ENCODE measurements at places on chromosomes 7 and 10.
A peak's percentile ranks its signal among the peaks of the same experiment; 100 is the strongest.

DNA sequence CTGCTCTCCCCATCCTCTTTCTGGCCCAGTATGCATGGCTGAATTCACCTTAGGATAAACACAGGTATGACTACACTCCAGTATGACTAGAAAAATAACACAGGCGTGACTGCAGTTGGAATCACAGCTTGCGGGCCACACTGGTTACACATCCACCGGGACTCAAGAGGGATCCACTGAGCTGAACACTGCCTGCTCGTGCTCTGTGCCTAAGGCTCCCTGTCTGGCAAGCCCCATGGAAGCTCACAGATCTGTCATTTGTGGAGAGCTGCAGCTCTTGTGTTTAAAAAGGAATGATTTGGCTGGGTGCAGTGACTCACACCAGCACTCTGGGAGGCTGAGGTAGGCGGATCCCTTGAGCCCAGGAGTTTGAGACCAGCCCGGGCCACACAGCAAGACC lies 26.8 kb downstream of the VOPP1 start:
- peak; percentile 66 for DNase-seq

DNA sequence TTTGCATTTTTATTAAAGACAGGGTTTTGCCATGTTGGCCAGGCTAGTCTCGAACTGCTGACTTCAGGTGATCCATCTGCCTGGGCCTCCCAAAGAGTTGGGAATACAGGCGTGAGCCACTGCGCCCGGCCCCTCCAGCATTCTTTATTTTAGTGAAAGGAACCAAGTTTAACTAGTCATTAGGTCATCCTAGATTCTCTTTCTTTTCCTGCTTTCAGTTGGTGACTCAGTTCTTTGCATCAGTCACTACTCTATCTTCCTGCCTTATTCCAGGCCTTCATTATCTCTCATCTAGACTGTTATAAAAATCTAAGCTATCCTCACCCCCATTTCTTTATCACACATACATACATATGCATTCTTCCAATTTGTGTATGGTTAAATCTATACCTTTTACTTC lies 63.7 kb downstream of the PRSS58 start:
- DNase-seq = peak; percentile 41

- DNase-seq = no peak
Measured at GRCh38 chr10:72682638-72683037, 9.3 kb upstream of the MCU start.

DNA sequence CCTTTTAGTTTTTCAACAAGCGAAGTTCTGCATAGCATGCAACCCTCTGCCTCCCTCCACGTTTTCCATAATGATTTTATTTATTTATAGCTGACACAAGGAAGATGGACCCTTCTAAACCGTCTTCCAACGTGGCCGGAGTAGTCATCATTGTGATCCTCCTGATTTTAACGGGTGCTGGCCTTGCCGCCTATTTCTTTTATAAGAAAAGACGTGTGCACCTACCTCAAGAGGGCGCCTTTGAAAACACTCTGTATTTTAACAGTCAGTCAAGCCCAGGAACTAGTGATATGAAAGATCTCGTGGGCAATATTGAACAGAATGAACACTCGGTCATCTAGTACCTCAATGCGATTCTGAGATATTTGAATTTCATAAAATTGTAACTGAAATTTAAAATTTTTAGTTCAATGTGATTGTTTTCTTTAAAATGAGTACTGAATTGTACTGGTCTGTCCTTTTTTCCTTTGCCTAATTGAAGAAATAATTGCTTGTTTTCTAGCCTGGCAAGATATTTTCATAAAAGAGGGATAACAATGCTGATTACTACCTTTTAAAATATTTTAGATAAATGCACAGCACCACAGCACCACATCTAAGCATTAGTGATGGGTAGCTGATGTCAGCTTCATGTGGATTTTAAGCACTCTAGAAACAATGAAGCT lies 41.5 kb upstream of the SLC39A12 start:
- DNase-seq = peak; percentile 22

- DNase-seq = peak; percentile 79
Measured at GRCh38 chr7:25926009-25926408, 226.0 kb upstream of the NFE2L3 start.

- no peak for DNase-seq
Measured at GRCh38 chr7:90551036-90551435, 45.1 kb upstream of the CDK14 start.

DNA sequence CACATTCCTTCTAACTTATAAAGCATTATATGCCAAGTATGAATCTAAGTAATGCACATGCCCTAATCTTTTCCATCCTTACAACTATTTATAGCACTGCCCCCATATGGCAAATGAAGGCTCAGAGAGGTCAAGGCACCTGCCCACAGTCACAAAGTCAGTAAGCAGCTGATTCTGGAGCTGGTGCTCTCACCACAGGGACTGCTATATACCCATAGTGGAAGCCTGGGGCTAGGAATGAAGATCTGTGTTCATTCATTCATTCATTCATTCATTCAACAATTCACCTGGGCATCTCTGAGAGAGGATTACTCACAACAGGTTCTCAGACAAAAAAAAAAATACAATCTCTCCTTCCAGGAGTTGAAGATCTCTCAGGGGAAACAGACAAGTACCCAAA lies 213.4 kb downstream of the KCNMA1 start:
- no peak for DNase-seq

DNA sequence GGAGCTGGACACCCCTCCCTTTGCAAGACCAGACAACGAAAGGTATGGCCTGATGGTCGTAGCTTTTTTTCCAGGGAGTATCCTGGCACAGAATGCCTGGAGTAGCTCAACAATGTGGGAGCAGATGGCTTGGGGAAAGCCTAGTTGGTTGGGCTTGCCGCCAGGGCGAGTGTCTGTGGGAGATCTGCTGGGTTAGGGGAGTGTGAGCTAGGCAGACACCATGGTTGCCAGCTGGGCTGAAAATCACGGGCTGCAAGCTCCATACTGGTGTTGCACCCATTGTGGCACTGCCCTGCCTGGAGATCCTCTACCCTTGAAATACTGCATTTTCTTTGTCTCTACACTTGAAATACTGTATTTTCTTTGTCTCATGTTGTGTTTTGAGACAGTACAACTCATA lies 538.3 kb downstream of the PCDH15 start:
- no peak for DNase-seq

- DNase-seq = no peak
Measured at GRCh38 chr10:101709359-101710058, 14.5 kb upstream of the FBXW4 start.

DNA sequence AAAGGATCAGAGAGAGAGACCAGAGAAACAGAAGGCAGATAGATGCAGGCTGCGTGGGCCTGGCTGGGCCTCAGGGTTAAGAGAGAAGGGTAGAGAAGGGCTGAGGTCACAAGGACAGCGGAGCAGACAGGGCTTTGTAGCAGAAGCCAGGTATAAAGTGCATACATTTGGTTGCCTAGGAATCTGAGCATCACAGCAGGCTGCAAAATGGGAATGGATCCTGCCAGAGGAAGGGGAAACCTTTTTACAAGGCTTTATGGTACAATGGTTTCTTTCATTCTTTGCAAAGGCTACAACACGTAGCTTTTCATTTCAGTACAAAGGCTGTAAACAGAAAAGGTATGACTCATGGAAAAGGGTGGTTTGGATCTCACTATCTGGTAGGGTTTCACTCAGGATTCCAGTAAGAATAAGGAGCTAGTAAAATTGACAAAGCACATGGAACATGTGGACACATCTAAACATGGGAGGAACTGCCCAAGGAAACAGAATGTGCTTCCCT lies 275.1 kb downstream of the DOCK4 start:
- DNase-seq = no peak

DNA sequence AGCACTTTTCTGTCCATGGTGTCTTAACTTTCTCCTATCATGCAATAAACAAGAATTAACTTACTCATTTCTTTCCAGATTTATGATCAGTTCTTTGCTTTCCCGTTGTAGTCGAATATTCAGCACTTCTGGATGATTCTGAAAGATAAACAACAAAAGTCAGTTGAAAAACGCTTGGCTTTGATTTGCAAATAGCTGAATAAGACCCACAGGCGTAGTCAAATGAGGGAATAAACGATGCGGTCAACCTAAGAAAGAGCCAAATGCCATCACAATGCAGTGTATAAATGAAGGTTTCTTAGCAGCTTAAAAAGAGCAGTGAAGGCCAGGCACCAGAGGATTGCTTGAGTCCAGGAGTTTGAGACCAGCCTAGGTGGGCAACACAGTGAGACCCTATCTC lies 109.4 kb downstream of the ADAM12 start:
- no peak for DNase-seq
